Stimulated activated effector memory CD8-positive, alpha-beta T cell treated with anti-CD3 and anti-CD28 coated beads, Interleukin-12 subunit alpha, Interleukin-12 subunit beta, amount 100 ng/mL, for 72 hours (primary cell): ENCODE measurements at places on chromosomes 7 and 10.
A peak's percentile ranks its signal among the peaks of the same experiment; 100 is the strongest.

GRCh38 chr10:92240289-92241157 lies 50.4 kb downstream of the CPEB3 start:
- peak; percentile 8 for DNase-seq

DNA sequence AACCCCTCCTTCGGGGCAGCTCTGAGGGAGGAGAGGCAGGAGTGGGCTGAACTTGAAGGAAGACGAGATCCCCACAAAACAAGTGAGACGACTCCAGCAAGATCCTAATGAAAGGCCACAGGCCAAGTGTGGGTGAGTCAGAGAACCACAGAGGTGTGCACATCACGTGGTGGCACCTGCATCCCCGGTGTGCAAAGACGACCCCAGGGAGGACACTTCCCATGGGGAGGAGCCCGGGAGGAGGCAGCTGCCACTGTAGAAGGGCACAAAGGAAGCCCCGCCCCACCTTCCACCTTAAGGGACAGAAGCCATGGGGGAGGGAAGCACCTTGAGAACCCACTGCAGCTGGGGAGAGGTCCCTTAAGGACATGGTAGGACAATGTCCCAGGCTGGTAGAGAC lies 45.7 kb downstream of the ESYT2 start:
- no peak for DNase-seq

DNA sequence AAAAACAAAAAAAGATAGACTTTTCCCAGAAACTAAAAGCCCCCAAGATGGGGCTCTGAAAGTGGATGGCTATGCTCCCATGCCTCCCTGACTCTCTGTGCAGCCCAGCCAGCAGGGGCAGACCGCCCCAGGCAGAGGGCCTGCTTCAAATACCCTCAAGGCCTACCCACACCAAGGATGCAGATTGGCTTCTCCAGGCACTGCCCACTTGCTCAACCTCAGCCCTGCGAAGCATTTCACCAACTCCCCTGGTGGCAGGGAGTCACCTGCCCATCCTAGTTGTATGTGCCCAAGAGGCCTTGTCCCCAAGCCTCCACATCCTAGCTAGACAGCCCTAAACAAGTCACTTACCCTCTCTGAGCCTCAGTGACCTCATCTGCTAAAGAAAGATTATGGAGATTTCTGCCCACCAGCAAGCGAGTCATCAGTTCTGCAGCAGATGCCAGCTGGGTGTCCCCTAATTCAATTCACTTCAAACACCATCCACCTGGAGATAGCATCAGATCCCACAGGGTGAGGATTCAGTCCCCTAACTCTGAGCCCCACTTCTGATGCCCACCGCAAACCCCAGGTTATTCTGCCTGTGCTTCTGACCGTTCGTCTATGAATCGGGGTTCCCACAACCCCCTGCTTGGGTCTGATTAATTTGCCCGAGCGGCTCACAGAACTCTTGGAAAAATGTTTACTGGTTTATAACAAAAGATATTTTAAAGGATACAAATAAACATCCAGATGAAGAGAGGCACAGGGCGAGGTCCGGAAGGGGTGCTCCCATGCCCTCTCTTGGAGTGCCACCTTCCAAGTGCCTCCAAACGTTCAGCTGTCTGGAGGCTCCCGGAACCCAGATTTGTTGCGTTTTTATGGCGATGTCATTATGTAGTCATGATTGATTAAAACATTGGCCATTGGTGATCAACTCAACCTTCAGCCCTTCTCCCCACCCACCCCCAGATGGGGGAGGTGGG lies 18.6 kb upstream of the ZMIZ1 start:
- no peak for DNase-seq

GRCh38 chr7:34222316-34222715 lies 317.0 kb downstream of the BMPER start:
- DNase-seq, result no peak

DNA sequence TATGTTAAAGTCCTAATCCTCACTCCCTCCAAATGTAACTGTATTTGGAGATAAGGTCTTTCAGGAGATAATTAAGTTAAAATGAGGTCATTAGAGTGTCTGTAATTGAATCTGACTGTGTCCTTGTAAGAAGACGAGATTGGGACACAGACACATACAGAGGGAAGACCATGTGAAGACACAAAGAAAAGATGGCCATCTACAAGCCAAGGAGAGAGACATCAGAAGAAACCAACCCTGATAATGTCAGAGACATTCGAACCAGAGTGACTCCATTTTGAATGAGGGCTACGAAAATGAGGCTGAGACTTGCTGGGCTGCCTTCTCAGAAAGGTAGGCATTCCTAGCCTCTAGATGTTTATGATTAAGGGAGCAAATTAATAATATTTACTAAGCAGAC lies 542 bp upstream of the SAMD9L start:
- DNase-seq, result no peak

- DNase-seq, result no peak
Observed at GRCh38 chr10:101643546-101643945, 51.4 kb downstream of the FBXW4 start.

DNA sequence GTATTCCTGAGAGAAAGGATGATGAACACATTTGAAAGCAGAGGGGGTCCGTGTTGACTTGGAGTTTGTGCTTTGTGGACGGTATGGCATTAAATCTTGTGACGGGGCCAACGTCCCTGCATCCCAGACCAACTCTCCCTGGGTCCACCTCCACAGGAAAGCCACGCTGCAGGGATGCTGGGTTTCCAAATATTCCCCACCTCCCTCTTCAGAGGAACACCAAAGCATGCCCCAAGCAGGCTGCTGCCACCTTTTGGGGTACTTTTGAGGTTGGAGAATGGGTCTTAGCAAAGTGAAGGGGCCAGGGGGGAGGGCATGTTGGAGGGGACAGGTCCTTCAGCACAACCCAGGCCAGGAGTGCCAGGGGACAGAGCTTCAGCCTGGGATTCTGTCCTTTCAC lies 504.4 kb downstream of the TCERG1L start:
- no peak for DNase-seq

DNA sequence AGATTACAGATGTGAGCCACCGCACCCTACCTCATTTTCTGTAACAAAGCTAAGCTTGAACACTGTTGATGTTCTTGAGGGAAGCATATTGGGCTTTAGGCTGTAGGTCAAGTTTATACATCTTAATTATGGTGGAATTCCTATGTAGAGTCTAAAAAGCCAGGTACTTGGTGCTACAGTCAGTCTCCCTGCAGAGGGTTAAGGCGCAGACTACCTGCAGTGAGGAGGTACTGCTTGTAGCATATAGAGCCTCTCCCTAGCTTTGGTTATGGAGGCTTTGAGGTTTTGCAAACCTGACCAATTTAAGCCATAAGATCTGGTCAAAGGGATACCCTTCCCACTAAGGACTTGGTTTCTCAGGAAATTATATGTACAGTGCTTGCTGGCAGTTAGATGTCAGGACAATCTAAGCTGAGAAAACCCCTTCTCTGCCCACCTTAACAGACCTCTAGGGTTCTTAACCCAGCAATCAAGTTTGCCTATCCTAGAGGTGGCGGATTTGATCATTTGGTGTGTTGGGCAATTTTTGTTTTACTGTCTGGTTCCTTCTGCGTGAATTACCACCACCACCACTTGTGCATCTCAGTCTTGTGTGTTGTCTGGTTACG lies 6.0 kb downstream of the PPIA start:
- no peak for DNase-seq
